Activated CD4-positive, alpha-beta T cell treated with anti-CD3 and anti-CD28 coated beads, Interleukin-2, amount 50 U/mL, for 16 hours (primary cell): ENCODE measurements at places on chromosomes 11 and 22.

GRCh38 chr22:19852177-19852781, 2.4 kb downstream of the GNB1L start:
- DNase-seq, result no peak

DNA sequence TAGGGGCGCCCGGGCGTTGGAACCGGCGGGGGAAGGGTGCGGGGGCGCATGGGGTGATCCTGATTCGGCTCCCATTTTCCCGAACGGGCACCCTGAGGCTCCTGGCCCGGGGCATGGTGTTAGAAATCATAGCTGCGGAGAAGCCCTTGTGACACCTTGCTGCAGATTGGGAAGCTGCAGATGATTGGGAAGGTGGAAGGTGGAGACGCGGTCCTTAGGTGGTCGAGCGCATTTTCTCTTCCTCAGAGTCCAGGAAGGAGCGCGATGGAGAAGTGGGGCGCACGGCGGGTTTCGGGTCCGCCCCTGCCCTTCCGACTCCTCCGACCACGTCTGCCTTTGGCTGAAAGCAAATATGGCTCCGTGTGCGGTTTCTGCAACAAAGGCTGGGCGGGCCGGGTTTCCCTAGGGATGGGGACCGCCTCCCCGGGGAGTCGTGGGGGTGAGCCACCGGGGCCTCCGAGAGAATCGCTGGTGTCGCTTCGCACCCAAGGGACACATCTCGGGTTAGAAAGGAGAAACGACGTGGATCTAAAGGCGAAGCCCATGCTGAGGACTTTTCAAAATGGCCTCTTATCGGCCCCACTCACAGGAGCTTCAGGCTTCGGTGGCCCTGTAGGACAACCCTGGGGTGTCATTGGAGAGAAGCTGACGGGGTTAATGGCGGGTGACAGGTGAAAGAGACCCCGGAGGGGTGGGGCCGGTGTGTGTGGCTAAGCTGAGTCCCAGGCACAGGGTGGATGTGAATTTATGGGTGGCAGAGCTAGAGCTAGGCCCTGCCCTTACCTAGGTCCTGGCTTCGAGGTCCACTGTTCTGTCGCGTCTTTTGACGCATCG, 707 bp upstream of the FTH1 start:
- DNase-seq, result peak; percentile 50

DNA sequence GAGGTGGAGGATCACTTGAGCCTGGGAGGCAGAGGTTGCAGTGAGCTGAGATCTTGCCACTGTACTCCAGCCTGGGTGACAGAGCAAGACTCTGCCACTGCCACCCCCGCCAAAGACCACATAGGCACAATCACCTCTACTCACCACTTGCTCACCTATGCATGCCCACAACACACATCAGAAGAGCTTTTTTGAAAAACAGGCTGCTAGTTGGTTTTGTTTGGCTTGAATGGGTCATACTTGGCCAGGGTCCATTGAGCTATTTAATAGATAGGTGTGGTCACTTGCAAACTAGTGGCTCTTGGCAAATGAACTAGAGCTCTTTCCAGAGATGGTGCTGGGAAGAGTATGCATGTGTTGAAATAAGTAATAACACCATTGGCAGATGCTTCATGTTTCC, 80.1 kb downstream of the EMSY start:
- DNase-seq, result no peak

DNA sequence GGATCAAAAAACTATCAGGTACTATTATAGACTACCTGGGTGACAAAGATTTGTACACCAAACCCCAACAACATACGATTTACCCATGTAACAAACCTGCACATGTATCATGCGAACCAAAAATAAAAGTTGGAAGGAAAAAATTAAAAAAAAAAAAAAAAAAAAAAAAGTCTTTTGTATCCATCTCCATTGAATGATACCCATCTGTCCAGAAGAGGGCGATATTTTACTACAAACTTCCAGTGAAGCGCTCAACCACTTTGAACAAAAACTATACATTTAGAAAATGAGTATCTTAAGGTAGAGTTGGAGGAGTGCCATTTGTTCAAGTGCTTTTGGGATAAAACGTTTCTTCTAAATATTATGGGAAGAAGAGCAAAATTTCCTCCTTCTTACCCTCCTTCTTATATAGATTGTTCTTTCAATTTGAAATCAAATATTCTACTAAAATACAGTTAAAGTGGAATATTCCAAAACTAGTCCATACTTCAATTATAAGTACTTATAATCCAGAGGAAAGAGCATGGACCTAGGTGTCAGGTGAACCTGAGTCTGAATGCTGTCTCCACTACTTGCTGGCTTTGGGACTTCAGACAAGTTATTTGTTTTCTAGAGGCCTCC, 23.3 kb downstream of the ARL14EP start:
- peak; percentile 61 for DNase-seq

DNA sequence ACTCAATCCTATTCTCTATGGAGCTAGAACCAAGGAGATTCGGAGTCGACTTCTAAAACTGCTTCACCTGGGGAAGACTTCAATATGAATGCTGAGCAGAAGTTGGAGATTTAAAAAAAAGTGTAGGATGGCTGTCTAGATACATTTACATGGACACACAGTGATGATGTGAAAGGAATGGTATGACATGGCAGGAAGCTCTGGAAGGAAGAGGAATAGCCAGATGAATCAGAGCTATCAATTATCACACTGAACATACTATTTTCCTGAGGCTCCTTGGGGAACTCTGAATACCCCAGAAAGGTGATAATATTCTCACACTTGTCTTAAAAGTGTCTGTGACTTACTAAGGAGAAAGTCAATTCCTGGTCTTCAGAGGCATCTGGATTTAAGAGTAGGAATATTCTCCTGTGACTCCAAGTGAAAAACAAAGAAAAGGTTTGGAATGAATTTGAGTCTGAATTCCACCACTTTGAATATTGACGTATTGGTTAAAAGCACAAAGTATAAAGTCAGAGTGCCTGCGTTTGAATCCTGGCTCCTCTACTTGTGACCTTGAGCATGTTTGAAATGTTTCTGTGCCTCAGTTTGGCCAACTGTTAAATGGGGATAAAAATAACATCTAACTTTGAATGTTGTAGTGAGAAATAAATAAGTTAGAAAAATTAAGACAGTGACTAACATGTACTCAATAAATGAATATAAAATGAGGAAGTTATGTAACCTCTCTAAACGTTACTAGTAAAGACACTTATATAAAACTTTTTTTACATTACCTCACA, 1.3 kb downstream of the OR52D1 start:
- DNase-seq, result no peak

DNA sequence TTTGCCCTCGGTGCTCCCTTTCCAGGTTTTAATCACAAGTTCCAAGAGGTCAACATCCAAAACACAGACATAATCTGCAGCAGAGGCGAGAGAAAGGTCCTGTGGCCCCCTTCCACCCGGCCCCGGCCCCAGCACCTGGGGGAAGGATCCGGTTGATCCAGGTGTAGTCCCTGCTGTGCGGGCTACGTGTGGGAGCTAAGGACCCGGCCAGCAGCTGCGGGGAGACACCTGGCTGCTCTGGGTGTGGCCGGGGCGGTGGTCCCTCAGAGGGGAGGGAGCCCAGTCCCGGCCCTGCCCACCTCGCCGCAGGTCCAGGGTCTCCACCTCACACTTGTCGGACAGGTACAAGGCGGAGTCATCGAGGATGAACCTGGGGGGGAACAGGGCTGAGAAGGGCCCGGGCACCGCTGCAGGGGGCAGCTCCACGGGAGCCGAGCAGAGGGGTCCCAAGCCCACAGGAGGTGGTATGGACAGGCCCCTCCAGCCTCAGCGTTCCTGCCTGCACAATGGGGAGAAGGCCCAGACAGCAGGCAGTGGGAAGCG, 13.6 kb downstream of the ATG2A start:
- no peak for DNase-seq

DNA sequence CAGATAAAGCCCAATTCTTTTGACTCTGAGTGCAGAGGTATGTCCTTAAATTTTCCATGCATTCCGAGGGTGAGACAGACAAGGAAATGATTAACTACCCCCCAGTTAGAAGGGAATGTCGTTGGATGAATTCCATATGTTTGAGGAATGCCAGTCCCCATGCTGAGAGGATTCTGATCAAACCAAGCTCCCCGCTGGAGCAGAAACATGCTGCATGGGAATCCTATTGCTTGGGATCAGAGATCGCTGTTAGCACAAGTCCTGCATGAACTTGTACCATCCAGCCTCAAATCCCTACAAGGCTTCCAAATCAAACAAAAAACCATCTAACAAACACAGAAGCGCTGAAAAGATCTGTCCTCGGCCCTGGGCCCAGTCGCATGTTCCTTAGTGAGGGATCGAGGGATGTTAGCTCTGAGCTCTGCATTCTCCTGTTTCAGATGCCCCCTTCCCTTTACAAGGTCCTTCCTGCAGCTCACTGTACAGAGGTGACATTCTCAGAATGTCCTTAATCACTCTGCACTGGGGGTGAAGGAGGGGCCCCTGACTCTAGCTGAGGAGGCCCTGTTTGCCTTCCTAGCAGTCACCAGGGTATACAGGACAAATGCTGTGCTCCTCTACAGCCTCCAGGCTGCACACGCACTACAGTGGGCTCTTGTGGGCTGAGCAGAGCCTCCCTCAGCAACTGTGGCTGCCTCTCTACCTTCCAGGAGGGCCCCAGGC, 353.4 kb downstream of the TENM4 start:
- no peak for DNase-seq

DNA sequence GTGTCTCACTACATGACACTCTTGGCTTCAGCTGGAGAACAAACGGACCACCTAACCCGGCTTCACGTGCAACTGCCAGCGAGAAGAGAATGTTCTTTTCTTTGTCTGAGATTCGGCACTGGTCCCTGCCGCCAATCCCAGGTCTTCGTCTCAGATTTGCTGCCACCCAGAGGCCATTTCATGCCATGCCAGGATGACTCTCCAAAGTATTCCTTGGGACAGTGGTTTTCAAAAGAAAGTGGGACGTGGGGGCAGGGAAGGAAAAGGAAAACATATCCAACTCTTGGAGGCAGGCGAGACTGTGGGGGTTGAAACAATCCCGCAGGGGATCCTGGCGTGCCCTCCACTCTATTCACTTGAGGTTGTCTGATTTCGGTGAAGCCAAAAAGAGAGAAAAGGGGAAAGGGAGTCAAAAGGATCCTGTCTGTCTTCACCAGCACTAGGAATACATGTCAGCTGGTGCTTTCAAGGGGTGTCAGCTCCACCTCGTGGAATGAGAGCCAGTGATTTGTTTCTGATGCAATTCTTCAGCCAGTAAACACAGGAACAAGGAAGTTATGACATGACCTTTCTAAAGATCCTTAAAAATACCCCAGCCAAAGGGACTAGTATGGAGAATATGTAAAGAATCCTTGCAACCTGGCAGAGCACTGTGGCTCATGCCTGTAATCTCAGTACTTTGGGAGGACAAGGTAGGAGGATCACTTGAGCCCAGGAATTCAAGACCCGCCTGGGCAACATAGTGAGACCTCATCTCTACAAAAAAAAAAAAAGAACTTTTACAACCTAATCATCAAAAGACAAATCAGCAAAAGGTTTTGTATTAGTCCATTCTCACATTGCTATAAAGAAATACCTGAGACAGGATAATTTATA, 41.0 kb upstream of the APLNR start:
- DNase-seq, result peak; percentile 40

- no peak for DNase-seq
These were observed 25.4 kb upstream of the MYH9 start for GRCh38 chr22:36413022-36413775.

DNA sequence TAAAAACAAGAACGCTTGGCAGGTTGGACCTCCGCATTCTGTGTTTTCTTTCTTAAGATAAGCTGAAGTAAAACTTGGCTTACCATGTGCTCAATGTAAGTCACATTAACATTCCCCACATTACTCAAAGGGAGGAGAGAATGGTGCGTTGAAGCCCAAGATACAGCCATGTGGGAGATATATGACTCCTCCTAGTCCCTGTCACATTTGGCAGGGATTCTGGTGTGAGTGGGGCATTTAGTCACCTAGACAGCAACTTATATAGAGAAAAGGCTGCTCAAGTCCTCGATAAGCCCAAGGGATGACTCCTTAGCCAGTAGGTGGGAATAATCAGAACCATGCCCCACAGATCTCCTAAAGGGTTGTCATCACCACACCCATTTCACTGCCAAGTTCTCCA, 4.6 kb downstream of the PRSS23 start:
- DNase-seq, result no peak

GRCh38 chr22:29578462-29579200, 2.3 kb downstream of the NIPSNAP1 start:
- DNase-seq, result no peak

- no peak for DNase-seq
These were observed 2.8 kb downstream of the IGSF9B start for GRCh38 chr11:133953999-133954398.

GRCh38 chr11:86506235-86506634, 131.5 kb downstream of the CCDC81 start:
- no peak for DNase-seq

DNA sequence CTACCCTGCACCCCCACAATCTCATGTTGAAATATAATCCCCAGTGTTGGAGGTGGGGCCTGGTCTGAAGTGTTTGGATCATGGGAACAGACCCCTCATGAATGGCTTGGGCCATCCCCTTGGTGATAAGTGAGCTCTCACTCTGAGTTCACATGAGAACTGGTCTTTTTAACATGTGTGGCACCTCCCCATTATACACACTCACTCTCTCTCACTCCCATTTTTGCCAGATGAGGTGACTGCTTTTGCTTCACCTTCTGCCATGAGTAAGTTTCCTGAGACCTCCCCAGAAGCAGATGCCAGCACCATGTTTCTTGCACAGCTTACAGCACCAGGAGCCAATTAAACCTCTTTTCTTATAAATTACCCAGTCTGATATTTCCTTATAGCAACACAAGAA, 32.1 kb upstream of the DRD2 start:
- DNase-seq, result no peak

GRCh38 chr11:124717786-124718651, 21.7 kb upstream of the NRGN start:
- DNase-seq, result no peak

- no peak for DNase-seq
These were observed 55.9 kb downstream of the IGLL1 start for GRCh38 chr22:23524226-23524625.

DNA sequence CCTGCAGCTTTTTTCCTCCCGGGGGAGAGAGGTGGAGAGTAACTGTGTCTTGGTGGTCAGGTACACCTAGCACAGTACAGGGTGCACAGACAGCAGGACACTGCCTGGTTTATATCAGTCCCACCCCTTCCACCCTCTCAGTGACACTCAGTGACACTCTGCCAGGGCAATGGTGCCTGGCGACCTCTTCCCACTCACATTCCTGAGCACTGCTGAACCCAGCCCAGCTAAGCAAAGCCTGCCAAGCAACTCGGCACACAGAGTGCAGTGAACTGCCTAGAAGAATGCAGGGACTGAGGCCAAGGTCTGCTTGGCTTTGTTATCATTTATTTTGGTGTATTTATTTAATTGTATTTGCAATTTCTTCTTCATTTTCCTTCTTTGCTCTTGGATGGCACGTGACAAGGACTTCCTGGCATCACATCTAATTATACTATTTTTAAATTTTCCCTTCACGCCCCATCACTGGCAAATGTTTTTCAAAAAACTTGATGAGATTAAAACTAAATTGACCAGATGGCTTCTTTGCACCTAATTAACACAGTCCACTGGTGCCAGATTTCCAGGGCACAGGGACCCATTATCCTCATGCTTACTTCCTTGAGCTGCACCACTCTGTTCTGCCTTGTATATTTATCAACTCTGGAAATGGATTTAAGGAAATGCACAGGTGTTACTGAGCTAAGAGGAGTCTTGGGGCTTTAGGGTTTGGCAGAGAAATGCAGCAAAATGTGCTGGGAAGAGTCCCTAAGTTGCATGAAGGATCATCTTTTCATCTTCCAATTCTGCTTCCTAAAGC, 205.6 kb downstream of the ADAMTS15 start:
- DNase-seq, result no peak
